Activated CD4-positive, alpha-beta T cell treated with anti-CD3 and anti-CD28 coated beads for 36 hours (primary cell): ENCODE measurements at places on chromosomes 1 and 21.

DNA sequence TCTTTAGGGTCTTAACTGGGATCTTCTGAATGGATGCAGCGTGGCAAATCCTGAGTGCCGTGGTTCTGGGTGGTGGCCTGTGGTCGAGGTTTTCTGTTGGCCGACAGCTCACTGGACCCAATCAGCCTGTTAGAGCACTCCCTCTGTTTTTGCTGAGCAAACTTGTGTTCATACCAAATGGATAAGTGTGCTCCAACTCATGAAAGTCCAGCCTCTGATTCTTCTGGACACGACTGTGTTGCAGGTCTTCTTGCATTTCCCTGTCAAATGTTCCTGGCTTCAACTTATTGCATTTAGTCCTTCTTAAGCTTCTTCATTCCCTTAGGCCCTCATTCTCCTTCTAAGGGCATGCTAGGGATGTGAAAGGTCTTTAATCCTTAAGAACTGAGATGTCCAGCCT is 63.7 kb downstream of the AJAP1 start:
- no peak for DNase-seq

- DNase-seq = no peak
These were observed 201.0 kb downstream of the PBX1 start for GRCh38 chr1:164759979-164760469.

DNA sequence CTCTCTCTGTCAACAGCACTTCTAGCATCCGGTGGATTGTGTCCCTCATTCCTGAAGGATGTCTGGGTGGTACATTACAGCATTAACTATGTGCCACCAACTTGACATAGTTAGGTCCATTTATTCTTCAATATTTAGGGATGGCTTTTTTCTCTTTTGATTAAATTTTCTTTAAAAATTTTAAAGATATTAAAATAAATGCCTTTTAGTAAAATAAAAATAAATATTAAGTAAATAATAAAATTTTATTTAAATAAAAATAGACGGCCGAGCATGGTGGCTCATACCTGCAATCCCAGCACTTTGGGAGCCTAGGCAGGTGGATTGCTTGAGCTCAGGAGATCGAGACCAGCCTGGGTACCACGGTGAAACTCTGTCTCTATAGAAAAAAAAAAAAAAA is 9.7 kb upstream of the KLHL20 start:
- DNase-seq = no peak

DNA sequence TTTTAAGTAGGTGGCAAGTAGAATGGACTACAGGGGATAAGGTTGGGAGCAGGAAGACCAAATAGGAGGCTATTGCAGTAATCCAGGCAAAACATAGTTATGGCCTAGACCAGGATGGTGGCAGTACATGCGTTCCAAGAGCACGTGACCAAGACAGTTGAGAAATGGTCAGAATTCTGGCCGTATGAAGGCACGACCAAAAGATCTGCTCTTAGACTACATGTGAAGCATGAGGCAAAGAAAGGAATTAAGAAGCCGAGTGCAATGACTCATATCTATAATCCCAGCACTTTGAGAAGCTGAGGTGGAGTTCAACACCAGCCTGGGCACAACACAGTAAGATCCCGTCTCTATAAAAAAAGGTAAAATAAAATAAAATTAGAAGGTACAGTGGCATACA is 71.3 kb downstream of the LUZP1 start:
- no peak for DNase-seq

DNA sequence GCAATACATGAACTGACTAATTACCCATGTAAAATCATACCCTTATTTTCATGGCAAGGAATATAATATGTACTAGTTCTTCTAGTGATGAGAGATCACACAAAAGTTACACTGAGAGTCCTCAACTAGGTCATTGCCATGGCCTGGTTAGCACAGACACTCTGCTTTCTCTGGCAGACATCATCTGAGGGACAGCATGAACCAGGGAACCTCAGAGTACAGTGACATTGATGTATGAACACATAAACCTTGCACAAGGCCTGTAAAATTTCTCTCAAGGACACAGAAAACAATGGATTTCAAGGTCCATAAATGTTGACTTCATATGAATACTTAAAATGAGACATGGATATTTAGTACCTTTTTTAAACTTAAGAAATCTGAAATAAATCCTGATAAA is 108.8 kb upstream of the MAGI3 start:
- no peak for DNase-seq

DNA sequence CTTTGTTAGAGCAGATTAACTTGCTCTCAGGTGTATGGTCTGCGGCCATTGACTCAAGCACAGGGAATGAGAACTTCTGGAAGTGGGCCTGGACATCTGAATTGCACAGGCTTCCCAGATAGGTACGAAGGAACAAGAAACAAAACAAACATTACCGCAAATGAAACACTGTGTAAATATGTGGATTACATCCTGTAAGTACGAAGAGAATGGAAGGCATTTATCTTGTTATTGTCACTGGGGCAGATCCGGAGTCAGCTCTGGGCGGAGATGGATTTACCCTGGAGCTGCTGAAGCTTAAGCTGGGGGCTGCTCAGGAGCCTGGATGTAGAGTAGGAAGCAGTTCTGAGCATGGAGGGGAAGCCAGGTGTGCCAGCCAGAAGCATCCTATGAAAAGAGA is 6.8 kb downstream of the HES2 start:
- no peak for DNase-seq

DNA sequence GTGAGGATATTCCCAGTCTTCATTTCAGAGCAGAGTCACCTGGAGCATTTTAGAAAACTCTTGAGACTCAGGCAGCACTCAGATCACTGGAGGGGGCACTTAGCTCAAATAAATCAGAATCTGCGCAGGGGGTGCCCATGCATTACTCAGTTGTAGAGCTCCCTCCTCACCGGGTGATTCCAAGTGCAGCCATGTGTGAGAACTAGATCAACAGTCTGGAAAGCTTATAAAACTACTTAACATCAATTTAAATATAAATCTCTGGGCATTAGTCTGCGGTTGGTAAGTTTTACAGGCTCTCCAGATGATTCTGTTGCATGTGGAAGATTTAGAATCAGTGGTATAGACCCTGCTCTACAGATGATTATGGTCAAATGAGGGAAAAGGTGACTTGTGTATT is 128.6 kb downstream of the ST6GALNAC3 start:
- no peak for DNase-seq

GRCh38 chr1:206506405-206507283 is 687 bp upstream of the RASSF5 start:
- DNase-seq = peak; percentile 47

DNA sequence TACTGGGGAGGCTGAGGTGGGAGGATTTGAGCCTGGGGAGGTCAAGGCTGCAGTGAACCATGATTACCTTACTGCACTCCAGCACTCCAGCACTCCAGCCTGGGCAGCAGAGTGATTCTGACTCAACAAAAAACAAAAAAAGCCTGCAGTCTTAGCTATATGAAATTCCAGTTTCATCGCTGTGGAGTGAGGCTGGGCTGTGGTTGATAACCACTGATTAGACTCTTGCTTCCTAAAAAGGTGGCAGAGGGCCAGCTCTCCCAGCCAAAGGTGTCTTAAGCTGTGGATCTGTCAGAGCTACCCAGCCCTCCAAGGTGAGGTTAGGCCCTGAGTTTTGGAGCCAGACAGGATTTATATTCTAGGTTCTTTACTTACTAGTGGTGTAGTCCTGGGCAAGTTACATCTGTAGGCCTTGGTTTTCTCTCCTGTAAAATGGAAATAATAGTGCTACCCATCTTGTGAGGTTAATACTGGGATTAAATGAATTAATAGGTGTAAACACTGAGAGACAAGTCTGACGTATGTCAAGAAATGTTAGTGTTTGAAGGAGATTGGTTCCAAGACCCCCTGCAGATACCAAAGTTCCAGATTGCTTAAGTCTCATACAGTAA is 35.9 kb downstream of the TMCC2 start:
- DNase-seq = no peak

GRCh38 chr1:30373471-30374399 is 349.6 kb downstream of the MATN1 start:
- DNase-seq = no peak

DNA sequence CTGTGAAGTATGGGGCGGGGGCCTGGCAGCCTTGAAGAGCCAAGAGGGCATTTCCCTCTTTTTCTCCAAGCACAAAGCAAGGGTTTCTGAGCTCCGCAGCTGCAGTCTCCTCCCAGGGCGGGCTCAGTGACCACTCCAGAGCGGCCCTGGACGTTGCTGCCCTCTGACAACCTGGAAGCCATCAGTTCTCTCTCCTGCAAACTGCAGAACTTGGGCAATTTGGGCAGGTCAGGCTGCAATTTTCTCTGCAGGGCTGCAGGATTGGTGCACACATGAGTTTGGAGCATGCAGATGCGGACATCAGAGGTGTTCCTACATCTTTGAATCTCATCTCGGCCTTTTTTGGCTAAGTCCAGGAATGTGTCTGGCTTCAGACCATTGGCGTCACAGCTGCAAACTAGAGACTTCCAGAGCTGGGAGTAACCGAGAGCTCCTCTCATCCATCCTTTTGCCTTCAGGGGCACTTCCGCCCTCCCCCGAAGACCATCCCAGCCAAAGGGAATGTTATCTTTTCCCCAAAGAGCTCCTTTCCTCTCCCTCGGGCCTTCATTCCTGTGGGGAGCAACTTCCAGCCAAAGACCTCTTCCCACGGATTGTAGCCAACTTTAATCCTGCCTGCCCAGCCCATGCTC is 139.6 kb upstream of the WNT4 start:
- no peak for DNase-seq

- DNase-seq = no peak
These were observed 28.5 kb downstream of the PODN start for GRCh38 chr1:53090227-53091147.

GRCh38 chr21:16441789-16442188 is 712.0 kb downstream of the USP25 start:
- DNase-seq = no peak

DNA sequence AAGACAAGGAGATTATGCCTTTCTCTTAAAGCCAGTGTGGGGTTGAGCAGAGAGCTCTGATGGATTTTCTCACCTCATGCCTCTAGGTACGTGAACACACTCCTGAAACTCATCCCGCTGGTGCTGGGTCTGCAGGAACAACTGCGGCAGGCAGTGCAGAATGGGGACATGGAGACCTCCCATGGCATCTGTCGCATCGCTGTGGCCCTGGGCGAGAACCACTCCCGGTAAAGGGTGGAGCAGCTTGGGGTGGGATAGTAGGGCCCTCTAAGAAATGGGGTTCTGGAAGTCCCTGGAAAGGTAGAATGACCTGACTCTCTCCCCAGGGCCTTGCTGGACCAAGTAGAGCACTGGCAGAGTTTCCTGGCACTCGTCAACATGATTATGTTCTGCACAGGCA is 9.5 kb downstream of the IPO13 start:
- DNase-seq = no peak

- peak; percentile 9 for DNase-seq
These were observed 217.3 kb downstream of the PTPRU start for GRCh38 chr1:29453502-29454240.

GRCh38 chr1:54464477-54465146 is 58.4 kb upstream of the SSBP3 start:
- no peak for DNase-seq

- no peak for DNase-seq
These were observed 862 bp upstream of the LEFTY2 start for GRCh38 chr1:225941942-225942222.

- DNase-seq = no peak
These were observed 21.0 kb downstream of the VASH2 start for GRCh38 chr1:212971312-212971711.

- DNase-seq = no peak
These were observed 115.1 kb downstream of the SYT14 start for GRCh38 chr1:210053126-210053525.

GRCh38 chr1:197467881-197468280 is 199.8 kb downstream of the CRB1 start:
- DNase-seq = no peak

DNA sequence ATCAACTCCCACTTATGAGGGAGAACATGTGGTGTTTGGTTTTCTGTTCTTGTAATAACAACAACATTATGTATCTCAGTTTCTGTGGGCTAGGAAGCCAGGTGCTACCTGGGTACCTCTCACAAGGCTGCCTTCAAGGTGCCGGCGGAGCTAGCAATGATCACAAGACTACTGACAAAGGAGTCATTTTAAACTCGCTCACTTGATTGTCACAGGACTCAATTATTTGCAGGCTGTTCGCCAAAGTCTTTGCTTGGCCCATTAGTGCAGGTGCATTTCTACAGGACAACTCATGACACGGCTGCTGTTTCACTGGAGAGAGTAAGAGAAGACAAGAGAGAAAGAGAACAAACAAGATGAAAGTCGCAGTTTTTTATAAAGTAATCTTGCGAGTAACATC is 1237.4 kb upstream of the TMPRSS15 start:
- no peak for DNase-seq

GRCh38 chr1:240732390-240732789 is 120.4 kb upstream of the GREM2 start:
- DNase-seq = no peak

GRCh38 chr1:158077411-158078256 is 84.2 kb downstream of the KIRREL1 start:
- no peak for DNase-seq

DNA sequence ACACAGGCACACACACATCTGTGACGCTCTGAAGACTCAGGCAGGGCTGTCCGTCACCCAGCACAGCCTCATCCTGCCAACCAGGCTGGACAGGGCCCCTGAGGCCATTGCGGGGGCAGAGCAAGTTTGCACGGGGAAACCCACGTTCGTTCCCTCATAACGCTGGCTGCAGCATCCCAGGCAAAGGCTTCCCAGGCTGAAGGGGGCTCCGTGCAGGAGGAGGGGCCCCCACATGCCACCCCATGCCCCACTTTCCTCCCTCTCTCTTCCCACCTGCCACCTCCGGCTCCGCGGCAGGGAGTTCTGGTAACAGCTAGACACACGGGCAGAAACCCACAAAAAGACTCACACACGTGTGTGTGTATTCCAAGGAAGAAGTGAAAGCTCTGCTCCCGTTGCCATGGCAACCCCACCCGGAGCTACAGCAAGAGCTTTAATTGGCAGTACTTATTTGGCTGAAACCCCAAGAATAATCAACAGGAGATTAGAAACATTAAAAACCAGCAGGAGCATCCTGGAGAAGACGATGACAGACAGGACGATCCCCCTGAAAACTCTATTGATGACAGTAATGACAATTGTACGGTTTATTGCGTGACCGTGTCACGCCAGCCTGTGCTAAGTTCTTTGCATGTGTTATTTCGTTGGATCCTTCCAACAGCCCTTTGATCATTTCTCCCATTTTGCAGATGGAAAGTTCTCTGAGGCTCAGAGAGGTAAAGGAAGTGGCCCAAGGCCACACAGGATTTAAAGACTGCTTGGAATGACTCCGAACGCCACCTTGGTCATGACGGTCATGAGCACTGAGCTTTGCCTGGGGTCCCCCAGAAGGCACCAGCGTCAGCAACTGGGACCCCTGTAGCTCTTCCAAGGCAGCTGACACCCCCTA is 247.1 kb downstream of the NPHP4 start:
- no peak for DNase-seq

GRCh38 chr1:228811712-228812305 is 76.5 kb downstream of the RHOU start:
- DNase-seq = no peak

DNA sequence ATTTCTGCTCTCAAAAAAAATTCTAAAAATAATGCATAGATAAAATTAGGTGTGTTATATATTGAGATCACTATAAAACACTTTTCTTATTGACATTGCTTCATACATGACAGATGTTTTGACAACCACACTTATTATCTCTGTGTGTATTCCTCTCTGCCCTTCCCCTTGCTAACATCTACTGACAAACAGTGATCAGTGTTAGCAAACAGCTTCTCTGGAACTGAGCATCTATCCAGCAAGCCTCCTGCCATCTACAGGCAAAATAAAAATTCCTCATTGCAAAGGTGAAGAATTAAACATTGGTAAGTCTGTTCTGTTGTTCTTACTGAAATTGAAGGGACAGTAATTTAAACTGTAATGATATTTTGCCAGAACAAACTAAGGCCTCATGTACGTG is 2153.9 kb downstream of the NCAM2 start:
- no peak for DNase-seq
